ENCODE measurements at places on chromosomes 1 and 21.

DNA sequence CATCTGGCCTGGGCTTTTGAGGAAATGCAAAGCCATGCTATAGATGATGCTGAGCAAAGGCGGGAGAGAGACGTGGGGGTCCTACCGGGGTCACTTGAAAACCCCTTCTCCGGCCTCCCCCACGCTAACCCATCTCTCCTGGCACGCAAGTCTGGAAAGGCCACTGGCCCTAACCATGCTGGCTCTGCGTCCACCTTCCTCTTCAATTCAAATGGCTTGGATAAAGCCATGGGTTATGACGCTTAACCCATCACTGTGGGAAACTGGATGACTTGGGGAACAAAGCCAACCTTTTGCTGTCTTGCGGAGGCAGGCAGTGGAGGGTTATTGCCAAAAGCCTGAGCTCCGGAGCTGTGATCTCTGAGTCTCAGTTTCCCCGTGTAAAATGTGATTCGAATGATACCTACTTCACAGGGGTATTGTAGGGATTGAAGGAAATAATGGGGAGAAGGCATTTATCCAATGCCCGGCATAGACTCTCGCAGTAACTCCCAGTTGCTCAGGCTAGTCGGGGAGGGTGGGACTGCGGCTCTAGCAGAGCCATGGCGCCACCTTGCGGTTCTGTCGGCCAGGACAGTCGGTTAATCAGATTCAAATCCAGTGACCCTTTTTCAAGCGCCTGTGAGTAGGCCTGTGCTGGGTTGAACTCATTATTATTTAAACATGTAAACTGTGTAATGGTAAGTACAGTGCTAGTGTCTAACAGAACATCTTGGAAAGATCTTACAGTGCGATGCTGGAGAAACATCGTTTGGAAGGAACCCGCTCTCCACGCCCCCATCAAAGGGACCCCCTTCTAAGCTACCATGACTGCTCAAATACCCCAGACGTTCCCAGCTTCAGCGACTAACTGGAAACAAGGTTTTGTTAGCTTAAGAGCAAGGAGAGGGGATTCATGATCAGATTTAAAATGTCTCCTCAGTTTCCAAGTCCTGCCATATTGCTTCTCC lies 20.3 kb downstream of the NEK2 start:
- DNase-seq, result peak; percentile 75

- DNase-seq, result no peak
Observed at GRCh38 chr1:210340311-210340710, 11.6 kb downstream of the HHAT start.

DNA sequence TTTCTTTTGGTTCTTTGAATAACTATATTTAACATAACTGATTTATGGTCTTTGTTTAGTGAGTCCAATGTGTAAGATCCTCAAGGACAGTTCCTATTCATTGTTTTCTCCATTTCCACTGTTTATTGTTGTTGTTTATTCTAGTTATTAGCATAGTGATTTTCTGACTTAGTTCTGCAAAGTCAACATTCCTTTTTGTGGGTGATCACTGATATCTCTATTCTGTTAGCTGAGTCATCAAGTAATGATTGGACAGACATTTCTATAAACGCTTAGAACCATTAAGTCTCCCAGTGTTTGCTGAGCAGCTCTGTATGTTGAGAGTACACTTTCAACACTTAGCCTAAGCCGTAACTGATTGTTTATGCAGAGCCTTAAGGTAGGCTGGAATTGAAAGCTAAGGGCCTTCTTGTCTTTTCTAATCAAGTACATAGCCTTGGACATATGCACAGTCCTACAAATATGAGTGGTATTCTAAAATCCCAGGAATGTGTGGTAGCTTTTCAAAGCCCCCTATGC lies 87.1 kb downstream of the SLC5A9 start:
- DNase-seq, result no peak

DNA sequence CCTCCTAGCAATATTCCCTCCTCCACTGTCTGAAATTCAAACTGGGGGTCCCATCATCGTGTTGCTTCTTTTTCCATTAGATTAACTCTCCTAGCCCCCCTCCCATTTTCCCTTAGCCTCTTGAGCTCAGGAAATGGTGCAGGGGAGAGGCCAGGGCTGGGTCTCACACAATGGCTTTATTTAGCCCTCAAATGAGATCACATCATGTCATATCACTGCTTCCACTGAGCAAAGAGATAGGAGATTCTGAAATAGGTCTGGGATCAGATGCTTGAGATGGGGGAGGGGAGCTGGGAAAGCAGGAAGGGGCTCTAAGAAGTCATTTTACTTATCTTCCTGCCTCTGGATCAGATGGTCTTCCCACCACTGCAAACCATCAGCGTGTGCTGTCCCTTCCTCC lies 17.8 kb upstream of the ARHGEF2 start:
- DNase-seq, result no peak

- DNase-seq, result no peak
Observed at GRCh38 chr1:86846164-86846647, 67.7 kb downstream of the SELENOF start.

DNA sequence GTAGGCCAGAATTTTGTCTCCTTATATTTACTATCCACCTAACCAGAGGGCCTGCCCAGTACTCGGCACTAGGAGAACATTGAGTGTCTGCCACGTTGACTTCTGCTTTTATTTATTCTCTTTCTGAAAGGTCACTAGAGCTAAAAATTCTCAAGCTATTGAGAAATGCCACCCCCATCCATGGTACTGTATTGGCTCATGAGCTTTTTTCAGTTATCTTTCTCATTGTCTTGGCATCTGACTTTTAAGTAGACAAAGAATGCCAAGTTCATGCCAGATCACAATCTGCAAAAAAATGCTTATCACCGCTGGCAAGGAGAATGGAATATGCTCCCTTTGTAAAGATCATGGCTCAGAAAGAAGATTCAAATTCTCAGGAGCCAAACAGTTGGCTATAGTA lies 49.8 kb upstream of the MROH9 start:
- DNase-seq, result no peak

GRCh38 chr1:204036882-204037655 lies 35.8 kb upstream of the SOX13 start:
- no peak for DNase-seq

DNA sequence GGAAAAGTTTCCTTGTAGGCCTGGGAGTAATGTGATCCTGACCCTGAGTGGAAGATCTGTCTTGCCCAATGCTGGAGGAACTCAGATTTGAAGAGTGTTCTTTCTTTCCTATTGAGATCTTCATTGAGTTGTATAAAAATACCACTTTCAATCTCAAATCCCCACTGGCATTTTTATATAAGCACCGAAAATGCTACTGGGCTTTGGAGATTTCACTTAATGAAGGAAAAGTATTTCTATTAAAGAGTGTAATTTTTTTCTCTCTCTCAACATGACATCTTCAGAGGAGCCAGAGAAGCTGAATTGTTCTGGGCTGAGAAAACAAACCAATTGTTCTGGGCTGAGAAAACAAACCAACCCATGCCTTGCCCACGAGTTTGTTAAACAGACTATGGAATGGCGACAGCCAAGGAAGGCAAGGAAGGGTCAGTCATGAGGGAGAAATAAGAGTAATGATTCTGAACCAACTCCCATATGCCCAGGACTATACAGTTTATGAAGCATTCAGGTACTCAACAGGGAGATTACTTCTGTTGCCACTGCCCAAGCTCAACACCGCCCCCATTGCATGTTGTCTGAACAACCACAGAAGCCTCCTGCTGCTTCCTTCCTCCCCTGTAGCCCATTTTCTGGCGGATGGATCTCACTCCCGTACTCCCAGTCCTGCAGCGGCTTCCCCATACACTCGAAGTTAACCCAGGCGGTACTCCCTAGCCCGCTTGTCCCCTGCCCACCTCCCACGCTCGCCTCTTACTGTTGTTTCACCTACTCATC lies 103.2 kb downstream of the BEND5 start:
- DNase-seq, result no peak

GRCh38 chr21:45131537-45131999 lies 57.2 kb downstream of the ADARB1 start:
- DNase-seq, result no peak

DNA sequence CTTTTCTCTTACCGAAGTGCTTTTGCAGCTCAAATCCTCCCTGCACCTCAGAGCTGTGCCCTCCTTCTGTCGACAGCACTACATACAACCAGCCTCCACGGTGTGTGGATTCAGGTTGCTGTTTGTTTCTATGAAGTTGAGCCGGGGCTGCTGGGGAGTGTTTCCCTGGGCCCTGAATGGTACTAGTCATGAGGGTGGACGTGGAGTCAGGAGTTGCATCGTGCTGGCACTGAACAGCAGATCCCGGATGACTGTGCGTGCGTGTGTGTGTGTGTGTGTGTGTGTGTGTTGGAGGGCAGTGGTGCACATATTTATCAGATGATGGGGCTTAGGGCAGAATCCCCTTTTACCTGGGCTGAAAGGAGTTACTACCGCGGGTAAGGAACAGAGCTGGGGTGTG lies 47.0 kb downstream of the ACTL8 start:
- no peak for DNase-seq

GRCh38 chr1:7470904-7471638 lies 300.0 kb upstream of the VAMP3 start:
- peak; percentile 84 for DNase-seq

- no peak for DNase-seq
Observed at GRCh38 chr21:45304945-45305344, 17.2 kb upstream of the POFUT2 start.

DNA sequence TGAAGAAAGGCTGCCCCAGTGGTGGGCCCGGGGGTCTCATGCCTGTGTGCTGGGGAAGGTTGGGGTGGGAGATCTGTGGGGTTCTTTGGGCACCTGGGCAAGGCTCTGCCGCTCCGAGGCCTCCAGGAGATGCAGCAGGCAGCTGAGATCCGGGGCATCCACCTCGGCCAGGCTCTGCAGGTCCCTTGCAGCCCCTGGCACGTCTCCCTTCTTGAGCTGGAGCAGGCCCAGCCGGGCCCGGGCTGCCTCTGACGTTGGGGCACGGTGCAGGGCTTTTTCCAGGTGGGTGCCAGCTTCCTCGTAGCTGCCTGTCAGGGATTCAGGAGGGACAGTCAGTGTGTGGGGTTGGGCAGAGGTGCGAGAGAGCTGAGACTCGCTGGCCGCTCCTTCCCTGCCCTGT lies 11.4 kb upstream of the MMEL1 start:
- DNase-seq, result no peak

GRCh38 chr1:77659879-77660593 lies 22.4 kb downstream of the ZZZ3 start:
- no peak for DNase-seq

- no peak for DNase-seq
Observed at GRCh38 chr1:62336995-62337705, 17.9 kb upstream of the KANK4 start.
